Transverse colon (tissue), 4 donors: ENCODE measurements at places on chromosomes 3 and 15. TPM values are rescaled to one million over a fixed set of nuclear protein-coding genes. Genes with fewer than 3 reads are reported as not detected.

- no peaks in the 10 kb centered on the region for H3K27me3 ChIP-seq
- no peaks in the 10 kb centered on the region for H3K36me3 ChIP-seq
- no peak for DNase-seq
- H3K4me3 ChIP-seq = peak overlapping the region; percentile 35
- peak overlapping the region; percentile 55 for H3K27ac ChIP-seq
- H3K4me1 ChIP-seq = no peaks in the 10 kb centered on the region
These were observed 479 bp downstream of the LRRC2 start for GRCh38 chr3:46565607-46566039.

GRCh38 chr3:39474126-39474515 is 6.6 kb downstream of the MOBP start:
- no peaks in the 10 kb centered on the region for H3K27me3 ChIP-seq
- H3K4me3 ChIP-seq = no peak overlapping the region
- H3K4me1 ChIP-seq = no peaks in the 10 kb centered on the region
- no peak overlapping the region for H3K27ac ChIP-seq

GRCh38 chr3:21435871-21436270 is 315.1 kb downstream of the ZNF385D start:
- no peak for DNase-seq
- H3K4me3 ChIP-seq = no peak overlapping the region
- H3K4me1 ChIP-seq = no peaks in the 10 kb centered on the region
- no peak overlapping the region for H3K27ac ChIP-seq
- no peaks in the 10 kb centered on the region for H3K27me3 ChIP-seq
- H3K36me3 ChIP-seq = no peaks in the 10 kb centered on the region

- H3K4me3 ChIP-seq = no peak overlapping the region
- no peak overlapping the region for H3K27ac ChIP-seq
- no peak for DNase-seq
- H3K27me3 ChIP-seq = peaks cover 5% of the 10 kb centered on the region
- H3K4me1 ChIP-seq = peaks cover 28% of the 10 kb centered on the region
These were observed 3.3 kb downstream of the CRYBG3 start for GRCh38 chr3:97825101-97825500.

GRCh38 chr3:191139736-191140135 is 59.3 kb upstream of the OSTN start:
- no peaks in the 10 kb centered on the region for H3K4me1 ChIP-seq
- H3K36me3 ChIP-seq = no peaks in the 10 kb centered on the region
- no peaks in the 10 kb centered on the region for H3K27me3 ChIP-seq

DNA sequence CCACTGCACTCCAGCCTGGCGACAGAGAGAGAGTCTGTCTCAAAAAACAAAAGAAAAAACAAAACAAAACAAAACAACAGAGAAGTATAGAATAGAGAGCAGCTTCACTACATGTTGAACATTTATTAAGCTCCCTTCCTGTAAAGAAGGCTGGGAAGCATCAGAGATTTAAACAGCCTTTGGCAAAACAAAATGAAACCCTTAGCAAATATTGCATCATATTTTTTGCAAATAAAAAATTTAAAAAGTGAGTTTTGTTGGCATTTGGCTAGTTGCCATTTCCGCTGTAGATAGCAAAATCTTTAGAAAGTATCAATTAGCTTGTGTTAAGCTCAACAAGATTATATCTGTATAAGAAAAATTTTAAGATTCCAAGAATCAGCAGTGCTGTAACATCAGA is 151.2 kb downstream of the SERPINI1 start:
- H3K36me3 ChIP-seq = no peaks in the 10 kb centered on the region
- no peaks in the 10 kb centered on the region for H3K4me1 ChIP-seq
- H3K27ac ChIP-seq = no peak overlapping the region
- DNase-seq = no peak
- no peaks in the 10 kb centered on the region for H3K27me3 ChIP-seq

DNA sequence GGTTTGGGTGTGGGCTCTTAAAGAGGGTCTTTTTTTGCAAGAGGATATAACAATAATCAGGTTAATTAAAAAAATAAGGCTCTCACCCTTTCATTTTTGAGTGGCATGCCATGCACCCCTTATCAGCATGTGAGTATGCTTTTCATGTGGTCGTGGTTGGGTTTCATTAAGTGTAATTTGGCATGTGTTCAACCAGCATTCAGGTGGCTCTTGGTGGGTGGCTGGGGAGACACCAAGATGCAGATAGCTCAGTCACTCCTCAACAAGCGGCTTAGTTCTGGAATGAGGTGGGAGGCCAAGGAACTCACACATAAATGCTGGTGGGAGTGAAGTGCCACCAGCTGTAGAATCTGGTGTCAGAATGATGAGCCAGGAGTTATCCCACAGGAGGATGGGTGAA is 66.8 kb downstream of the FLNB start:
- H3K27ac ChIP-seq = peak overlapping the region; percentile 80
- H3K4me1 ChIP-seq = peaks cover 42% of the 10 kb centered on the region
- H3K4me3 ChIP-seq = no peak overlapping the region
- H3K36me3 ChIP-seq = no peaks in the 10 kb centered on the region
- H3K27me3 ChIP-seq = no peaks in the 10 kb centered on the region

DNA sequence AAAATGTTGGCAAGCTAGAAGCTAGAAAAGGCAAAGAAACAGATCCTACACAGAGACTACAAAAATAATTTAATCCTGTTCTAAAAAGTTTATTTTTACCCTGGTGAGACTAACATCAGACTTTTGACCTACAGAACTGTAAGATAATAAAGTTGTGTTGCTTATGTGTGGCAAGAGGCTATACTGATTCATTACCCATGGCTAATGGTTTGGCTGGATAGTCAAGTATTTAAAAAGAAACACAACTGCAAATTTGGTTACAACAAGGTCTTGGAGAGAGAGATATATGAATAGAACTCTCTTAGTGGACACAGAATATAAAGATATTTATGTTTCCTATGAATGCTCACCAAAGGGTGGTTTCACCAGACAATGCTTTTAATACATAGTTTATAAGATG is 364.2 kb upstream of the PLSCR5 start:
- H3K4me1 ChIP-seq = no peaks in the 10 kb centered on the region
- H3K27me3 ChIP-seq = no peaks in the 10 kb centered on the region
- no peaks in the 10 kb centered on the region for H3K36me3 ChIP-seq
- H3K27ac ChIP-seq = no peak overlapping the region
- H3K4me3 ChIP-seq = no peak overlapping the region
- no peak for DNase-seq

DNA sequence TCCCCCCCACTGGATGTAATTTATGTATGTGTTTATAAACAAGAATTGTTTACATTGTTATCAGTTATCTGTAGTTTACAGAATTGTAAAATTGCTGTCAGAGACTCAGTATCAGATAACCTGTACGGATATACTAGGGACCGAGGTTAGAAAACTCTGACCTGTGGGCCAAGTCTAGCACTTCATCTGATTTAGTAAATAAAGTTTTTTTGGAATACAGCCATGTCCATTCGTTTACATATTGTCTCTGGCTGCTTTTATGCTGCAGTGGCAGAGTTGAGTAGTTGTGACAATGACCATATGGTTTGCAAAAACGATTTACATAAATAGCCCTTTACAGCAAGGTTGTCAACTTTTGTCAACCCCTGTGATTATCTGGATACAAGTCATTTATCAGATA is 52.6 kb downstream of the LRRC28 start:
- H3K27ac ChIP-seq = no peak overlapping the region
- no peak overlapping the region for H3K4me3 ChIP-seq
- no peaks in the 10 kb centered on the region for H3K27me3 ChIP-seq
- no peaks in the 10 kb centered on the region for H3K4me1 ChIP-seq
- no peak for DNase-seq

GRCh38 chr15:64837502-64837901 is 4.2 kb upstream of the PLEKHO2 start:
- H3K4me3 ChIP-seq = no peak overlapping the region
- H3K4me1 ChIP-seq = peaks cover 21% of the 10 kb centered on the region
- H3K36me3 ChIP-seq = no peaks in the 10 kb centered on the region
- no peak overlapping the region for H3K27ac ChIP-seq
- H3K27me3 ChIP-seq = peaks cover 3% of the 10 kb centered on the region

DNA sequence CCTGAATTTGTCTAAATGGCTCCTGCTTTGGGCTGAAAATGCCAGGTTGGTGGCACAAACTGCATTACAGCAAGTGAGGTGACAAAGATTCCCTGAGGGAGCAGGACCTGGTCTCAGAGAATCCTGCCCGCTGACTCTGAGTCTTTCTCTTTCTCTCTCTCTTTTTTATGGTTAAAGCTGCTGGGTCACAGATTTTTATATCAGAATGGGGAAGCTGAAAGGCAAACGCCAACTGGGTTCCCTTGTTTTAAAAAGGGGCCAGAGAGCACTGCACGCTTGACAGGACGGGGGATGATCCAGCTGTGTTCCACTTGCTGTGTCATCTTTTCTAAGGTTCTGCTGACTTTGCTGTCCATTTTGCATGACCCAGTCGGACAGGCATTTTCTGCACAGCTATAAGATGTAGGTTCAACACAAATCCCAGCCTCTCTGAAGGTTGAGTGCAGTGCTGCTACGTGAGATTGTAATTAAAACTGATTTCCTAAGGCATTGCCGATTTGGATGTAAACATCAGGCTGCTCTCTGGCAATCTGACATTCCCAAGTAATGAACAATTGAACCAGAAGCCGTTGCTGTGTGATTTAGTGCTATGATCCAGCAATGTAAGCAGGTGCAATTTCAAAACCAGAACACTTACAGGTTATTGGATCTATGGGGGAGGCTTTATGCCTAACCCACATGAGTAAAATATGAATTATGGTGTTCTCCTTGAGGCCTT is 25.8 kb downstream of the ARHGEF3 start:
- no peaks in the 10 kb centered on the region for H3K36me3 ChIP-seq
- no peak for DNase-seq

DNA sequence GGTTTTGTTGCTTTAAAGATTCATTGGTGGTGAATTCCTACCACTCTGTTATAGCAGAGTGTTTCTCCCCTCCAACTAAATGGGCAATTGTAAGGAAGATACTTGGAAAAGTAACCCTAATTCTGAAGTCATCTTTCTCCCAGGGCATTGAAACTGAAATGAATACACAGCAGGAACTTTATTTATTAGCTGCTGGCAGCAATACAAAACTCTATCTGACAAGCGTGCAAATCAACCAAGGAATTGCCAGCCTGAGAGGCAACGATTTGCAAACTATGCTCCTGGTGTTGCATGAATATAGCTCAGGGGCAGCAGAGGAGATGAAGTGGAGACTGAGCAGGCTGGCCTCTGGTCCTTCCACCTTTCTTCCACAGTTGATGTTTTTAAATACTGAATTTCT is 48.9 kb downstream of the CD200R1 start:
- H3K27me3 ChIP-seq = no peaks in the 10 kb centered on the region
- no peak for DNase-seq
- no peaks in the 10 kb centered on the region for H3K36me3 ChIP-seq
- no peak overlapping the region for H3K4me3 ChIP-seq
- no peak overlapping the region for H3K27ac ChIP-seq

- H3K4me1 ChIP-seq = no peaks in the 10 kb centered on the region
- H3K27me3 ChIP-seq = no peaks in the 10 kb centered on the region
- DNase-seq = no peak
- no peaks in the 10 kb centered on the region for H3K36me3 ChIP-seq
- no peak overlapping the region for H3K27ac ChIP-seq
These were observed 50.4 kb upstream of the CMSS1 start for GRCh38 chr3:99767291-99767690.

GRCh38 chr15:88512078-88512477 is 34.4 kb downstream of the DET1 start:
- H3K36me3 ChIP-seq = no peaks in the 10 kb centered on the region
- no peaks in the 10 kb centered on the region for H3K4me1 ChIP-seq
- DNase-seq = no peak

DNA sequence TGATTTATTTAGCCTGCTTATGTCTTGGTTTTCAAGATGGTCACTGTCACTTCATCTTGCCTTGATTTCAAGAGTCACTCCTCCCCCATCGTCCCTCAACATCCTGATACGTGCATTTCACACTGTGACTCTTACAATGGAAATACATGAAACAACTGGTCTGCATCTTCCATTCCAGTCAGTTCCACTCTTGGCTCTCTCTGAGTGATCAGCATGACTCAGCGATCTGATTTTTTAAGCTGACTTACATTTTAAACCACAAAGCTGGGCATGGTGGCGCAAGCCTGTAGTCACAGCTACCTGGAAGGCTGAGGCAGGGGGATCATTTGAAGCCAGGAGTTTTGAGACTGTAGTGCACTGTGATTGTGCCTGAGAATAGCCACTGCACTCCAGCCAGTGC is 271.2 kb upstream of the ROPN1 start:
- no peaks in the 10 kb centered on the region for H3K4me1 ChIP-seq
- no peaks in the 10 kb centered on the region for H3K27me3 ChIP-seq
- no peaks in the 10 kb centered on the region for H3K36me3 ChIP-seq
- no peak for DNase-seq
- H3K27ac ChIP-seq = no peak overlapping the region

- DNase-seq = no peak
- no peak overlapping the region for H3K27ac ChIP-seq
- H3K36me3 ChIP-seq = no peaks in the 10 kb centered on the region
- H3K27me3 ChIP-seq = no peaks in the 10 kb centered on the region
These were observed 402.4 kb downstream of the MAGI1 start for GRCh38 chr3:65636326-65636725.

- no peak overlapping the region for H3K4me3 ChIP-seq
- no peaks in the 10 kb centered on the region for H3K27me3 ChIP-seq
- DNase-seq = no peak
- H3K36me3 ChIP-seq = no peaks in the 10 kb centered on the region
These were observed 63.6 kb upstream of the SCN5A start for GRCh38 chr3:38713121-38713520.

GRCh38 chr3:54905261-54905888 is 22.5 kb downstream of the LRTM1 start:
- no peaks in the 10 kb centered on the region for H3K27me3 ChIP-seq
- H3K36me3 ChIP-seq = no peaks in the 10 kb centered on the region

DNA sequence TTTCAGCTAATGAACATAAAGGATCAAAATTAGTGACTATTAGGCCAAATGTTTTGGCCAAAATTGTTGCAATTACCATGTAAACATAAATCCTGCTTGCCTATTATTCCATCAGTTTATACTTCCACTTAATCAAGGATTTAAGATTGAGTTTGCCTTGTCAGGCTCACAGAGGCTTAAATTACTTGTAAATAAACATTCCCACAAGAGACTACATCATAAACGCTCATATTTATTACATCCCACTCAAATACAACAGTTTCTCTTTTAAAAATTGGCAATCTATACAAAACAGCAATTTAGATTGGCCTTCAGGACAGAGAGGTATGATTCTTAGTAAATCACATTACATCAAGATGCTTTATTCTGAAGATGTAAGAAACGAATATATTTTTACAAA is 9.9 kb upstream of the MAP4 start:
- no peak for DNase-seq
- H3K4me3 ChIP-seq = no peak overlapping the region
- H3K36me3 ChIP-seq = no peaks in the 10 kb centered on the region
- H3K4me1 ChIP-seq = peaks cover 4% of the 10 kb centered on the region

CCDC174 gene
- total RNA-seq = 29.2 TPM

TM6SF1 gene
- total RNA-seq = not detected

CISH gene
- total RNA-seq = 15.9 TPM

DISP2 gene
- 12.8 TPM for total RNA-seq

LRRC34 gene
- not detected for total RNA-seq

TNFAIP8L3 gene
- 8.6 TPM for total RNA-seq

NAALADL2 gene
- 12.9 TPM for total RNA-seq

ABI3BP gene
- total RNA-seq = 20.9 TPM

CKMT1A gene
- total RNA-seq = 150 TPM

TNK2 gene
- total RNA-seq = 19.1 TPM

ZIC4 gene
- total RNA-seq = not detected

GOLGA8Q gene
- total RNA-seq = not detected

GPR62 gene
- total RNA-seq = not detected

C2CD4A gene
- total RNA-seq = 0.75 TPM

SPATA12 gene
- not detected for total RNA-seq

MRPL3 gene
- total RNA-seq = 23.9 TPM

HHLA2 gene
- total RNA-seq = 26.7 TPM

WNT5A gene
- total RNA-seq = 5.9 TPM
